Central memory CD8-positive, alpha-beta T cell (primary cell): ENCODE measurements at places on chromosomes 12 and 14.

- H3K27me3 ChIP-seq = no peaks in the 10 kb centered on the region
- H3K27ac ChIP-seq = no peak overlapping the region
- no peaks in the 10 kb centered on the region for H3K36me3 ChIP-seq
- no peak for DNase-seq
These were observed 165.0 kb downstream of the SRGAP1 start for GRCh38 chr12:64009321-64010068.

GRCh38 chr12:13981296-13981962 is at the start of gene GRIN2B:
GRIN2B (minus strand) TSS chr12:13981602; CDS start chr12:13866208, 115,394 bp downstream.
- DNase-seq = no peak
- no peaks in the 10 kb centered on the region for H3K36me3 ChIP-seq
- H3K4me3 ChIP-seq = no peak within 1 kb of the TSS
- peaks cover 83% of the 10 kb centered on the region for H3K27me3 ChIP-seq

DNA sequence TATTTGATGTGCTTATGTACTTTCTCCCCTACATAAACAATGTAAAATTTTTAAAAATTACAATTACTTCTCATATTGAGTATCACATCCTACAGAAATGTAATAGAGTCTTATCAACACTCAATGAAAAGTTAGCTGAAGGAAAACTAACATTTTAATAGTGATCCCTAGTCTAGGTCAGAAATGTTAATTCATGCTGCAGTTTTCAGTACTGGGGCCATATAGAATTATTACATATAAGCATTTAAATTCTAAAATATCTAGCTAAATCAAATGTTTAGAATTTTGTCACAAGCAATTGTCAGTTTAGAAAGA is 37.8 kb downstream of the SLC6A15 start:
- no peak overlapping the region for H3K27ac ChIP-seq
- H3K4me1 ChIP-seq = no peaks in the 10 kb centered on the region
- H3K36me3 ChIP-seq = no peaks in the 10 kb centered on the region
- H3K27me3 ChIP-seq = no peaks in the 10 kb centered on the region

DNA sequence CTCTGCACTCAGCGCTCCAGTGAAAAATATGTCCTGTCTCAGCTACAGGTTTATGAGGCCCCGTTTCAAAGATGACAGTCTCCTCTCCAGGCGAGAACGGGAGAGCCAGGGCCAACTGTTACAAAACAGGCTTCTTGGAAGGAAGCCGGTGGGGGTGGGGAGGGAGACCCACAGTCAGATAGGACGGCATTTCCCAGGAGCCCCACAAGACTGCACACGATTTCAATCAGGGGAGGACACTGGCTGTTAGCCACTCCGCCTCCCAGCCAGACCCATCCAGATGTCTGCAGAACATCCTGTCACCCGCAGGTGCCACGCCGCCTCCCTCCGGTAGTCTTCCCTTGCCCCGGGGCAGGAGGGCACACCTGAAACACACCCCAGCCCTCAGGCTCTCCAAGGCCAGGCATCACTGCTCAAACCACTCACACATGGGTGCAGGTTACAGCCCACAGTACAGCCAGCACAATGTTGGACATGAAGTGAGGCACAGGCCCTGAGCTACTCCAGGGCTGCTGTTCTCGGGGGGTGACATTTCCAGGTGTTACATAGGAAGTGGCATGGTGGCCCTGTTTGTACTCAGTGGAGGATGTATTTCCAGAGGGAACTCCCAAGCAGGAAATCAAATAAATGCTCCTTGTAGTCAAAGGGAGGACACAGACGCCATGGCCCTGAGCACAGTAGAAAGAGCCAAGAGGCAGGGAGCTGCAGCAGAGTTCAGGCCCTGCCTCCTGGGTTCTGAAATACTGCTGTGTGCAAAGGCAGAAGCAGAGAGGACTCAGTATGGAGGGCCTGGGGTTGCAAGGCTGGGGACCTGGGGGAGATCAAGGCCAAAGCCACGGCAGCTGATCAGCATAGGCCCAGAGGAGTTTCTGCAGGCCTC is 138.1 kb downstream of the BCL11B start:
- H3K27ac ChIP-seq = no peak overlapping the region
- H3K4me3 ChIP-seq = no peak overlapping the region
- peaks cover 34% of the 10 kb centered on the region for H3K4me1 ChIP-seq
- no peaks in the 10 kb centered on the region for H3K27me3 ChIP-seq

DNA sequence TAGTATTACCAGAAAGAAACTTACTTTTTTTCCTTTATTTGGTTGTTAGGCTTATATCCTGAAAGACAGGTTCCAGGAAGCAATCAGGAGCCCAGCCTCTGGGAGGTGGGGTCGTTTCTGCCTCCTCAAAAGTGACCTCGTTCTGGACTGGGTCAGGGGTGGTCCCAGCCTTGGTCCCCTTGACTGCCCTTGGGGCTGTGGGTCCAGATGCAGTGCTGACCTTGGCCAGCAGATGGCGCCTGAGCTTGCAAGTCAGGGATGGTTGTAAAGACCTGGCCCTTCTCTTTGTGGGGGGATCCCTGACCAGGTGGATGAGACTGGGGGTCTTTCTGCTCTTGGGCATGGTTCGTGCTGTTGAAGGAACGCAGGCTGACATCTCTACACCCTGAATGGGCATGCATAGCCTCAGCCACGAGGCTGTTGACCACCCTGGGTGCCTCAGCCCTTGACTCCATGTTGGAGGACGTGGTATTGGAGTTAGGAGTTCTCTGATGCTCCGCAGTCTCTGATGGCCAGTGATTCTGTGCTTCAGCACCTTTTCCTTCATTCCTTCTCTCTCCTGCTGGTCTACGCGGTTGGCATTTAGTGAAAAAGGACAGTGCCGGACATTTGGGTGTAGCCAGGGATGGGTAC is 62.4 kb downstream of the ADCK1 start:
- no peaks in the 10 kb centered on the region for H3K27me3 ChIP-seq
- H3K36me3 ChIP-seq = peaks cover 3% of the 10 kb centered on the region
- peak; percentile 48 for DNase-seq
- no peak overlapping the region for H3K4me3 ChIP-seq
- no peak overlapping the region for H3K27ac ChIP-seq
- no peaks in the 10 kb centered on the region for H3K4me1 ChIP-seq

DNA sequence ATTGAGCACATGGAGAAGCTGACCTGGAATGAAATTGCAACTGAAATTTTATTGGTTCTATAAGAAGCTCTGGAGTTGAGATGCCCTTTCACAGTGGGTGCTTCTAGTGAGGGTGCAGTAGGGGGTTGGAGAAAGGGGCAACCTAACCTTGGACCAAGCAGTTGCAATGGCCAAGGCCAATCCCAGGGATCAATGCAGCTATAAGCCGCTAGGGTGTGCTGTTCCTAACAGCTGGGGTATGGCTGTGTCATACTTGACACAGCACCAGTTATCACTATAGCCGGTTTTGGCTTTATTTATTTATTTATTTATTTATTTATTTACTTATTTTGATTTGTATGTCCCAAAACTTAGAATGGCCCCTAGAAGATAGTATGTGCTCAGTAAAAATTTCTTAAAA is 505.9 kb downstream of the FLRT2 start:
- DNase-seq = no peak
- H3K27me3 ChIP-seq = no peaks in the 10 kb centered on the region
- H3K4me3 ChIP-seq = no peak overlapping the region
- peaks cover 2% of the 10 kb centered on the region for H3K36me3 ChIP-seq
- H3K27ac ChIP-seq = no peak overlapping the region

DNA sequence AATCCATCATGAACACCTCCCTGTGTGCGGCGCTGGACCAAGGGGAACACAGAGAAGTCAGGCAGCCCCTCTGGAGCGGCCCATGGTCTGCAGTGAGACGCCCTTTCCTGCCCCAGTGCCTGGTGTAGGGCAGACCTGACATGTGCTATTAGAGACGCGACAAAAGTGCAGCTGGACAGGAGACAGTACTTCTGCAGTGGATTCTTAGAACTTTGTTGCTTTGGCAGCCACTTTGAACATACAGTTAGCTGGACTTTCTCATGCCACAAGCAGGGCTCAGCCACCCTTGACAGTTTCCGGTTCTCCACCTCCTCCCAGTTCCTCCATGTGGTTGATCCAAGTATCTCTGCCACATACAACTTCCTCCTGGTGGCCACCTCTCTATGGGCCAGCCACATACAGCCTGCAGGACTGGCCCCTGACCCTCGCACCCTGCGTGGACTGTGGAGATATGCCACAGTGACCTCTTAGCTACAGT is 45.9 kb downstream of the LGMN start:
- peaks cover 12% of the 10 kb centered on the region for H3K36me3 ChIP-seq
- H3K4me3 ChIP-seq = no peak overlapping the region
- H3K4me1 ChIP-seq = no peaks in the 10 kb centered on the region
- no peak for DNase-seq
- H3K27ac ChIP-seq = no peak overlapping the region

DNA sequence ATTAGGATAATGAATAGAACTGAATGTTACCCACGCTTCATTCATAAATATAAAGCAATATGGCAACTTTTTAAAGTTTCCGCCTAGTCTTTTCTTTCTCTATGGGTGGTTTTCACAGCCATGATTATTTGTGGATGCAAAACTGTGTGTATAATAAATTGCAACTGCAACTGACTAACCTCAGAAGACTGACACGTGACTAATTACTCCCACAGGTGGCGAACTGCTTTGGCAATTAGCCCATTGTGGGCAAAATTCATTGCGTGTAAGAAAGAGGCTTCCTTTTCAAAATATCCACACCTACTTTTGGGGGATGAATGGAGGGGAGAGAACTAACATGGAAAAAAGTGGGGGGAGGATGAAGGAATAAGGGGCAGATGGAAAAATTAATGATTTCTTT is 79.0 kb downstream of the SLC25A21 start:
- DNase-seq = no peak
- no peak overlapping the region for H3K27ac ChIP-seq
- peaks cover 5% of the 10 kb centered on the region for H3K36me3 ChIP-seq
- H3K4me1 ChIP-seq = no peaks in the 10 kb centered on the region

- H3K4me1 ChIP-seq = no peaks in the 10 kb centered on the region
- peaks cover 8% of the 10 kb centered on the region for H3K36me3 ChIP-seq
- no peak for DNase-seq
- H3K27ac ChIP-seq = no peak overlapping the region
- H3K4me3 ChIP-seq = no peak overlapping the region
These were observed 39.0 kb downstream of the LGMN start for GRCh38 chr14:92709340-92710000.

- no peaks in the 10 kb centered on the region for H3K36me3 ChIP-seq
- no peaks in the 10 kb centered on the region for H3K27me3 ChIP-seq
- peak overlapping the region; percentile 88 for H3K27ac ChIP-seq
These were observed 1.3 kb downstream of the RNASE6 start for GRCh38 chr14:20782280-20782890.

DNA sequence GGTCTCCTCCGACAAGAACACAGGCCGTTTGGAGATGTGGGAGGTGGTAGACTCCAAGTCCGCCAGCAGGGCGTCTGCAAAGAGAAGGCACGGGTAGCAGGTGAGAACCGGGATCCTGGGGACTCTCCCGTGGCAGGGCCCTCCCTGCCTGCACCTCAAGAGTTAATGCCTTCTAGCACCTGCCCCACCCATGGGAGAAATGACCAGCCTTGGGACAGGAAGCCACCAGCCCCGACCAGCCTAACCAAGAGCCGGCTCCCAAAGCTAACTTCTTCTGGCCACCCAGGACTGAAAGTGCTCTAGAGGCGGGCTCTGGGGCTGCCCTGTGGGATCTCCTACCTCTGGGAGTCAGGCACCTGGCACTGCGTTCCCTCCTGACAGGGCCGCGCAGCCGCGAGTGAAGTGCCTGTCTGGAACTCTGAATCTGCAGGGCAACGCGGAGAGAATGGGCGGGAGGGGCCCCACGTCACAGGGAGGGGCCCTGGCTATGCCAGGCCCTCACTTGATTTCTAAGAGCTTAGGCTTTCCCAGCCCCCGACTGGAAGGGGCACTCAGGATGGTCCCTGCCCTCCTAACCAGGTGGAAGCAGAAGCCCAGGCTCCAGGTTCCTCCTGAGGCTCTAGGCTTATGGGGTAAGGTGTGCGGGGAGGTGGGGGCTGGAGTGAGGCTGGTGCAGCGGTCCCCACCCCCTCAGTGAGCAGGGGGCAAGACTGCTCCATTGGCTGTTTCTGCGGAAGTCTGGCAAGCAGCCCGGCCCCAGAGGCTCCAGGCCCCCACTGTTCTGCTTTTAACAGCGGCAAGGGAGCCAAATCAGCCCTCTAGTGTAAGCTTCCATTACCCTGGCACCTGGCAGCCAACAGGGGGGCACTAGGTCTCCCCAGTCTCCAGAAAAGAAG is 23.6 kb upstream of the RPLP0 start:
- H3K36me3 ChIP-seq = peaks cover 39% of the 10 kb centered on the region
- no peaks in the 10 kb centered on the region for H3K27me3 ChIP-seq
- no peak overlapping the region for H3K27ac ChIP-seq
- DNase-seq = no peak

- no peaks in the 10 kb centered on the region for H3K4me1 ChIP-seq
- no peak overlapping the region for H3K27ac ChIP-seq
- no peak for DNase-seq
- no peaks in the 10 kb centered on the region for H3K27me3 ChIP-seq
- no peak overlapping the region for H3K4me3 ChIP-seq
- H3K36me3 ChIP-seq = no peaks in the 10 kb centered on the region
These were observed 974.7 kb downstream of the NRXN3 start for GRCh38 chr14:79144896-79145295.

DNA sequence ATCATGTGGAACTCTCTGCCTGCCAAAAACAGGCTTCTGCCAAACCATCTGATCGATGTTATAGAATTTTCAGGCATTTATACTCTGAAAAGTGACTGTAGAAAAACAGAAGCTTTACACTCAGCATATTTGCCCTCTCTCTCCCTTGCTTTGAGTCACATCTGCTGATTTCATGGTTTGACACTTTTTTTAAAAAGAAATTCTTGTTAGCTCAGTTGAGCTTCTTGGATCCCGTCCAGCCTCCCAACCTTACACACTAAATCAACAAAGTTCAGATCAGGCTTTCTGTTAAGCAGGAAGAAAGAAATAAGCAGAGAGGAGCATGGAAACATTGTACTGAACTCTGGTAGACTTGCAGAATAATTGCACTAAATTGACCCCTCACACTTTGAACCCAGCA is 193.6 kb upstream of the SEL1L start:
- H3K27ac ChIP-seq = no peak overlapping the region
- H3K27me3 ChIP-seq = no peaks in the 10 kb centered on the region
- no peaks in the 10 kb centered on the region for H3K36me3 ChIP-seq
- no peak for DNase-seq
- H3K4me1 ChIP-seq = no peaks in the 10 kb centered on the region

GRCh38 chr14:50844391-50844790 is 13.4 kb upstream of the NIN start:
- H3K4me3 ChIP-seq = no peak overlapping the region
- peaks cover 1% of the 10 kb centered on the region for H3K36me3 ChIP-seq
- no peaks in the 10 kb centered on the region for H3K4me1 ChIP-seq
- H3K27me3 ChIP-seq = no peaks in the 10 kb centered on the region
- H3K27ac ChIP-seq = no peak overlapping the region

- no peak overlapping the region for H3K4me3 ChIP-seq
- DNase-seq = no peak
- no peaks in the 10 kb centered on the region for H3K27me3 ChIP-seq
- H3K36me3 ChIP-seq = peaks cover 13% of the 10 kb centered on the region
These were observed 44.7 kb downstream of the RIN3 start for GRCh38 chr14:92558319-92558718.
